Progenitor cell of endocrine pancreas (in vitro differentiated cells): ENCODE measurements at places on chromosomes 7 and 10.

GRCh38 chr10:99937630-99938029 is 72.1 kb downstream of the DNMBP start:
- DNase-seq: no peak

- DNase-seq: no peak
Observed at GRCh38 chr10:124509880-124510632, 48.4 kb downstream of the LHPP start.

- no peak for DNase-seq
Observed at GRCh38 chr10:28544058-28544457, 11.1 kb downstream of the WAC start.

- DNase-seq: no peak
Observed at GRCh38 chr7:100169147-100169850, 882 bp upstream of the GAL3ST4 start.

- DNase-seq: no peak
Observed at GRCh38 chr7:114310345-114311110, 104.1 kb upstream of the FOXP2 start.

DNA sequence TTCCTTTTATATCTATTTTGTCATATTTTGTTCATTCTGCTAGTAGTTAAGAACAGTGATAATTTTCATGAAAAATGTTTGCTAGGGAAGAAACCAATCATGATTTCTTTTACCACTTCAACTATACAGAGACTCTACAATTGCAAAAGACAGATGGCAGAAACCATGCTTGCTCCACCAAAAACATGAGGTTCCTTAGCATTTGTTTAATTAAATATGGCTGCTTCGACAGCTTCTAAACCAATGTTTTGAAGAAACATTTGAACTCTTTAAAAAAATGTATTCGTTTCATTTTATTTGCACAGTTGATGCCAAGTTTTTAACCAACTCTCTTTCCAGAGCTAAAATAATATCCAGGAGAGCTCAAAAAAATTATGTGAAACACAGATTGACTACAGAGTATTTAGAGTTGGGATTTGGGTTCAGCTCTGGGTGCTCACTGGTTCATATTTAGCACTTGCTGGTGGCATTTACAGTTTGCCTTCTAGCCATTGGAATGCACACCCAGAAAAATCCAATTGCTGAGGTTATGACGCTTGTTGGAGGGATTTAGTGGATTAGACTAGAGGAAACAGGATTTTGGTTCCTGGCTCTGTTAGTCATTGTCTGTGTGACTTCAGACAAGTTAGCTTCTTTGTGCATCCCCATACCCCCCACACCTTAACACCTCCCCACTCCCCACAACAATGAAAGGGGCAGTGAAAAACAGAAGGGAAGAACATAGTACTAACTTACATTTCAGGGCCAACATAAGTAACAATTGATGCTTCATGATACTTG is 35.8 kb upstream of the SDHAF3 start:
- DNase-seq: no peak

- DNase-seq: peak; percentile 43
Observed at GRCh38 chr7:68176974-68177373, 1180.3 kb downstream of the TYW1 start.
